Myocyte (in vitro differentiated cells): ENCODE measurements at places on chromosomes 3 and 15. TPM values are rescaled to one million over a fixed set of nuclear protein-coding genes. Genes with fewer than 3 reads are reported as not detected.

The ISL2 gene
- 3.9 and 5.3 TPM in 2 replicates for total RNA-seq

The PXYLP1 gene
- 3.9 and 4.9 TPM in 2 replicates for total RNA-seq

The TRPM1 gene
- not detected in 2 replicates for total RNA-seq

The FETUB gene
- not detected in 2 replicates for total RNA-seq

The LRRN1 gene
- 0.21 and 0.36 TPM in 2 replicates for total RNA-seq

The INKA1 gene
- 1.8 and 4.3 TPM in 2 replicates for total RNA-seq

The NOX5 gene
- 1.1 and 1.3 TPM in 2 replicates for total RNA-seq

The ITPKA gene
- 6.2 and 10.7 TPM in 2 replicates for total RNA-seq

The PRC1 gene
- total RNA-seq = 8.9 and 14.8 TPM in 2 replicates

The GUCA1C gene
- not detected in 2 replicates for total RNA-seq

The ANKUB1 gene
- not detected in 2 replicates for total RNA-seq

The COL8A1 gene
- total RNA-seq = 31.3 and 34.9 TPM in 2 replicates

The XIRP1 gene
- total RNA-seq = 104 and 142 TPM in 2 replicates

The NR2E3 gene
- total RNA-seq = not detected in 2 replicates

The GOLGA6D gene
- not detected in 2 replicates for total RNA-seq

The LYZL4 gene
- not detected in 2 replicates for total RNA-seq

The C15orf62 gene
- total RNA-seq = not detected in 2 replicates

The LRRIQ4 gene
- total RNA-seq = not detected in 2 replicates

The GABRG3 gene
- not detected in 2 replicates for total RNA-seq

The UQCRC1 gene
- 390 and 418 TPM in 2 replicates for total RNA-seq

The RETNLB gene
- not detected in 2 replicates for total RNA-seq

The SERF2 gene
- total RNA-seq = 973 and 1,357 TPM in 2 replicates

The ARGFX gene
- total RNA-seq = not detected in 2 replicates

The UBE2E2 gene
- 44.3 and 58.1 TPM in 2 replicates for total RNA-seq

The FAM43A gene
- total RNA-seq = 2.2 and 2.9 TPM in 2 replicates

The FBXL22 gene
- 26.5 and 39.5 TPM in 2 replicates for total RNA-seq

The CELF6 gene
- total RNA-seq = 1.0 and 2.4 TPM in 2 replicates

The TF gene
- total RNA-seq = under 0.01 and 0.08 TPM in 2 replicates

The SLC12A8 gene
- total RNA-seq = 10.2 and 12.2 TPM in 2 replicates

The C3orf18 gene
- 14.0 and 18.6 TPM in 2 replicates for total RNA-seq

The RHCG gene
- not detected in 2 replicates for total RNA-seq

The SLC12A1 gene
- not detected in 2 replicates for total RNA-seq

The CLDN1 gene
- total RNA-seq = 0.40 and 0.62 TPM in 2 replicates

The LINGO1 gene
- not detected in 2 replicates for total RNA-seq

The GLCE gene
- 13.4 and 16.5 TPM in 2 replicates for total RNA-seq

The C3orf80 gene
- 0.21 and 0.83 TPM in 2 replicates for total RNA-seq

The LAMB2 gene
- 632 and 641 TPM in 2 replicates for total RNA-seq

The KY gene
- total RNA-seq = 1.6 and 4.3 TPM in 2 replicates

The TPRG1 gene
- total RNA-seq = 1.4 and 3.1 TPM in 2 replicates

The KLF15 gene
- 1.2 and 1.5 TPM in 2 replicates for total RNA-seq
